ENCODE measurements at places on chromosomes 2 and 18.

DNA sequence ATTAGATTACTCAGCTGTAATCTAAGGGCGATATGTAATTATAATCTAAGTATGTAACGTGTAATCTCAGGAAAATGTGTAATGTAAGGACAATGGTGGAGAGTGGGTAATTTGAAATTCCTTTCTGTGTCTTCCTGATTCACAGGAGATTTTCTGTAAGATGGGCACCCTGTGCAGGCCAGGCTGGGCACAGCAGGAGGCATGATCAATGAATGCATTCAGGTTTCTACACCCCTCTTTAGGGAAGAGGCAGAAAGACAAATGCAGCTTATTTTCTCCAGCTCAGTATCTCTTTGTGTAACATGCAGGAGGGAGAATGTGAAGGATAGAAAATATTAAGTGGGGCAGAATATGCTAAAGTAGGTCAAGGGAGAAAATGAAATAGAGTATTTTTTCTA is 320.1 kb downstream of the PIK3C3 start:
- DNase-seq = no peak

GRCh38 chr2:27717070-27717795 is 53.5 kb downstream of the SLC4A1AP start:
- no peak for DNase-seq

GRCh38 chr2:233280114-233280693 is 27.4 kb upstream of the SAG start:
- DNase-seq = no peak

DNA sequence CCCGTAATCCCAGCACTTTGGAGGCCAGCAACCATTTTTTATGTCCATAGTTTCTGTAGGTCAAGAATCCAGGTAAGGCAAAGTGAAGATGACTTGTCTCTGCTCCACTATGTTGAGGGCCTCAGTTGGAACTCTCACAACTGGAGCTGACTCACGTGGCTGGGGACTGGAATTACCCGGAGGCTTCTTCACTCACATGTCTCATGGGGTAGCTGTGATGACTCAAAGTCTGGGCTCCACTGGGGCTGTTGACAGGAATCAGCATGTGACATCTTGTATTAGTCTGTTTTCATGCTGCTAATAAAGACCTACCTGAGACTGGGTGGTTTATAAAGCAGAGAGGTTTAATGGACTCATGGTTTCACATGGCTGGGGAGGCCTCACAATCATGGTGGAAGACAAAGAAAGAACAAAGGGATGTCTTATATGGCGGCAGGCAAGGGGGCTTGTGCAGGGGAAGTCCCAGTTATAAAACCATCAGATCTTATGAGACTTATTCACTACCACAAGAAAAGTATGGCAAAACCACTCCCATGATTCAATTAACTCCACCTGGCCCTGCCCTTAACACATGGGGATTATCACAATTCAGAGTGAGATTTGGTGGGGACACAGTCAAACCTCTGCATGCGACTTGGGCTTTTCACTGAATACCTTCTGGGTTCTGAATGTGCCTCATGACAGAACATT is 7.8 kb upstream of the PPP1R1C start:
- DNase-seq = no peak

- DNase-seq = no peak
Measured at GRCh38 chr2:72991980-72992733, 74.8 kb downstream of the EMX1 start.

DNA sequence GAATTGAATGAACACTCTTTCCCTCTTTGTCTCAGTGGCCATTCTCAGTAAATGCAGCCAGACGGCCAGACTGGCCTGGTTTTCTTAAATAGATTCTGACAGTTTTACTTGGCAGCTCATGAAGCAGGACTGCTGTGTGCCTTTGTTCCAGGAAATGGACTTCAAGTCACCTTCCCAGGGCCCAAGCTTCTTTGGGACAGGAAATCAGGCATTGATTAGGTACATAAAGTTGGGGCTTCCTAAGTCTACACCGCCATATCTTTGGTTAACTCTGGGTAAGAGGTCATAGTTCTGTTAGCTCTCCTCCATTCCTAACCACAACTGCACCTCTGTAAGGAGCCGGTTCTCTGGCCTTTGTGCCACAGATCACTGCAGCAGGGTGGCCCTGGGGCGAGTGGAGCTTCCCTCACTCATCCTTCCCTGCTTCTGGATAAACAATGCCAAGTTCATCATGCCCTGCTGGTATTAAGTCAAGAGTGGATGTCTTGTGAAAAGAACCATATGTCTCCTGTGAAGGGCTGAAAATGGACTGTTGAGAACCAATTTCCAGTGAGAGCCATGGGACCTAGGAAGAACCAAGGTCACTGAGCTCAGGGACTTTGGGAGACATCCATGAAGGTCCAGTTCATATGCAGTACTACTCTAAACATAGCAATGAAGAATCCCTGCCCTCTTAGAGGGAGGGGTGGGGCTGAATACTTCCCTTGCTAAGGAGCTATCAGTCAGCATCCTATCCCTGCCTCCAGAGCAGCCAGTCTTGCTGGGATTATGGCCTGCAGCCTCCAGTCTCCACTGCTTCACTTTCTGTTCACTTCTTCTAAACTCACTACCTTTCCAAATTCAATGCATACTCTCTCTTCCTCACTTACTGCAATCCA is 122.6 kb upstream of the XPO1 start:
- no peak for DNase-seq

DNA sequence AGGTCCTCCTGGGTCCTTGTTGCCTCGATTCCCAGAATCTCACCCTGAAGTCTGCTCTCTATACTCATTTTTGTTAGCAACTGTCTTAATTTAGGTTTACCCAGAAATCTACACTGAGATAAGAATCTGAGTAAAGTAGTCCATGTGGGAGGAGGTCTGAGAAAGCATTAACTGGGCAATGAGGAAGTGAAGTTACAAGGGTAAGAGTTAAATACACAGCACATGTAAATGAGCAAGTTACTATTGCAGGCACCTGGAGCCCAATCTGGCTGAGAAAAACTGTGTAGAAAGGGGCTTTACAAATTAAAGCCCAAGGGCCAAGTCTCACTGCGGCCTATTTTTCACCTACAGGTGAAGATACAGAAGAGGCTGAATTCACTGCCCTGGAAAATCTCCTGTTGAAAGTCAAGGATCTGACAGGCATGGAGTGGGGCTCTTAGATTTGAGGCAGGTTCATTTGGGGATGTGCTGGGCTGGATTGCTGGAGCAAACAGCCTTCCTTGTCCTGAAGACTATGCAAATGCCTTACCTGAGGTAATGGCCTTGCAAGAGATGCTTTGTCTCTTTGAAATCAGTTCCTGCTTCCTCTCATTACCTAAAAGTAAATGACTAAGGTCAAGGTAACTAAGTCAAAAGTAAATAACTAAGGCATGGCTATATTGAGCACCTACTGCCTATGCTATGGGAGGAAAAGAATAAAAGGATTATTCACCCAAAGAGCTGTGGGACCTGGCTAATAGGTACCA is 84.4 kb upstream of the DYNAP start:
- no peak for DNase-seq

DNA sequence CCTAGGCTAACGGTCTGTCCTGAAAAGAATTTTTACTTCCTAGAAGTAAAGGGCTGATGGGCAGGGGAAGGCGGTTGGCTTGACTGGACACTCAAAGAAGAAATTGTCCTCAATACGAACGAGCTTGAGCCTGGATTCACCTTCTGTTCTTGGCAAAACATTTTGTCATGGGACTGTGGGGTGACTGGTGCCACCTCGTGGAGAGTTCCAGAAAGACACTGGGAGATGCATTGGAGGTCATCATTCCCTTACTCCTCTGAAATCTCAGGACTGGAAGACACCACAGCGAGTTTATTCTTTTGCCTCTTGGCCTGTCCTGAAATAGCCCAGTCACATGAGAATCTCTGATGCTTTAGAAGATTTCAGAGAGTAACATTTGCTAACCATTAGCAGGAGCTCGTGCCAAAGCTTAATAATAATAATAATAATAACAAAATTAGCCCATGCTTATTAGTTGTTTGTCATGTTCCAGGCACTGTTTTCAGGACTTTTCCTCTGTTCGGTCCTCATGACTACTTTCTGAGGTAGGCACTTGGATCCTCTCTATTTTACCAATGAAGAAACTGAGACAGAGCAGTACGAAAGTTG is 44.5 kb downstream of the TMEM182 start:
- peak; percentile 74 for DNase-seq

GRCh38 chr18:21759836-21760235 is 19.2 kb downstream of the MIB1 start:
- DNase-seq = no peak

GRCh38 chr2:5374762-5375161 is 317.4 kb upstream of the SOX11 start:
- DNase-seq = no peak

DNA sequence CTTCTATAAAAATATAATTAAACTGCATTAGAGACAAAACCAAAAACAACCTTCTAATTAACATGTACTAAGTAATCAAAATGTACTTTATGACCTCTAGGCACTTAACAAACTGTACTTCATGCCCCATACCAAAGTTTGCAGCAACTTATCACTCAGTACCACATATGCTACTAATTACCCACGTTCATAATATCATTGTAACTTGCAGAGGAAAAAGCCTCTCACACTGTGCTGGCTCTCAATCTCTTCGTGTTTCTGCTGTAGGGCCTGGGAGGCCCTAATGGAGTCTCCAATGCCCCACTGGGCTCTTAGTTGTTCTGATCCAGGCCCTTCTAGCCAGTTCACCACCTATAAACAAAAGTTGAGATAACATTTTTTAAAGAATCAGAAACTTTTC is 82.1 kb upstream of the CCDC141 start:
- no peak for DNase-seq

- no peak for DNase-seq
Measured at GRCh38 chr2:131067465-131068125, 25.7 kb downstream of the FAM168B start.

GRCh38 chr2:20638646-20639430 is 12.1 kb downstream of the HS1BP3 start:
- no peak for DNase-seq

- DNase-seq = no peak
Measured at GRCh38 chr2:22843919-22844537, 541.0 kb upstream of the KLHL29 start.

- DNase-seq = no peak
Measured at GRCh38 chr18:26004832-26005231, 85.6 kb downstream of the SS18 start.

GRCh38 chr2:188931361-188931760 is 42.8 kb upstream of the COL3A1 start:
- DNase-seq = no peak

DNA sequence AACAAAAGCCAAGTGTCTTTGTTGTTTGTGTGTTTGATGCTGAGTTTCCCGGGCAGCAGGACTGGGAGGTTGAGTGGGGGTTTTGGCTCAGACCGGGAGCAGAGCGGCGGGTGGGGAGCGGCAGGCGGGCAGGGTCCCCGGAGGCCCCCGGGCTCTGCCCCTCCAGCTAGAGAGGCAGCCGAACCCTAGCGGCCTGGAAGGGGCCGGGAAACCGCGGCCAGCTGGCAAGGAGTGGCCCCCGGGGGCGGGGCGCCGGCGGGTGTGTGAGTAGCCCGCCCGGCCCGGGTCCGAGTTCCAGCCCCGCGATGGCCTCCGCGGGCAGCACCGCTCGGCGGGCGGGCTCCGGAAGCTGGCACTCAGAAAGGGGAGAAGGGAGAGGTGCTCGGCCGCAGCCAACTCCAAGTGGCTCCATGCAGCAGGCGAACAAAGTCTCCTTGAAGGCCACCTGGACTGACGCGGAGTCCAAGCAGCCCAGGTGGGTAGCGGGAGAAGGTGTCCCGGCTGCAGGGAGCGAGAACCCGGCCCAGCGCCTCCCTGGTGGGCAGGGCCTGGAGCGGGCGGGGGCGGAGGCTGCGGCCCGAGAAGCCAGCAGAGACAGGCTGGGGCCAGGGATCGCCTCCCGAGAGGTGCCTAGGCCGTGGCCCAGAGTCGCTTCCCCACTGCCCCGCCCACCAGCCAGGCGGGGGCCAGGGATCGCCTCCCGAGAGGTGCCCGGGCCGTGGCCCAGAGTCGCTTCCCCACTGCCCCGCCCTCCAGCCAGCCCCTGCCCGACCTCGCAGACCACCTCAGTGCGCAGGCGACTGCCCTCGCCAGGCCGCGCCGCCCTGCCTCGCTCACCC is at the start of gene ANKRD53:
Gene ANKRD53 (plus strand): TSS at position 290 of the 839 bp plus-strand sequence. CDS start 16 bp downstream, at position 306.
- DNase-seq = peak; percentile 47

- DNase-seq = no peak
Measured at GRCh38 chr2:100077456-100077855, 64.9 kb downstream of the AFF3 start.

- DNase-seq = no peak
Measured at GRCh38 chr18:41999751-42000150, 44.7 kb downstream of the PIK3C3 start.

DNA sequence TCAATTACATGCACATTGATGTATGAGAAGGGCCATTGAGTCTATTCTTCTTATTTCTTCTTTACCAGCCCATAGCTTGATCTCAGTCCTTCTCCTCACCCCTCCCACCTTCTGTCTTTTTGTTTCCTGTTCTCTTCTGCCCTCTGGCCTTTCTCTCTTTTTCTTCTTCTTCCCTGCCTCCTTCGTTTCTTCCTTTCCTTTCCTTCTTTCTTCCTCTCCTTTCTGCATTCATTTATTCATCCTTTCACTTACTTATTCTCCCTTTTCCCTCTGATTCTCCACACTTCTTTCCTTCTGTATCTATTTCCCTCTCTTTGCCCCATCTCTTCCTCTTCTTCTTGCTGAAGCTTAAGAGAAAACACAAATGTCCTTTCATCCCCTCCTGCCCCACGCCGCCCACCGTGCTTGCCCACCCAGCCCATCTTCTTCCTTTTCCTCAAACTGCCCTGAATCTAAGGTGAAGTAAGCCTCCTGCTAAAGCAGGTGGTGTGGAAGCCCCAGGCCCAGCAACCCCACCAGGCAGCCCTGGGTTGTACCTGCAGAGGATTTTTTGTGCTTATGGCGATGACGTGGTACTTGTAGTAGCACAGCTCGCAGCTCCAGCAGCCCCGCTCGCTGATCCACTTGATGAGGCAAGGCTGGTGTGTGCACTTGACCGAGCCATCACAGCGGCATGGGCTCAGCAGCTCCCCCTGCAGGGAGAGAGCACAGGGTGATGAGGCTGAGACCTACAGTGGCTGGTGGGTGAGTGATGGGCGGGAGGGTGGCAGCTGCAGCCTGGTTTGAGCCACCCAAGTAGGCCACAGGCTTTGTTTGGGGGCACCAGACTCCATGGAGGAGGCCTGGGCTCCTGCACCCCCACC is 89.0 kb downstream of the MARCHF4 start:
- DNase-seq = peak; percentile 56

DNA sequence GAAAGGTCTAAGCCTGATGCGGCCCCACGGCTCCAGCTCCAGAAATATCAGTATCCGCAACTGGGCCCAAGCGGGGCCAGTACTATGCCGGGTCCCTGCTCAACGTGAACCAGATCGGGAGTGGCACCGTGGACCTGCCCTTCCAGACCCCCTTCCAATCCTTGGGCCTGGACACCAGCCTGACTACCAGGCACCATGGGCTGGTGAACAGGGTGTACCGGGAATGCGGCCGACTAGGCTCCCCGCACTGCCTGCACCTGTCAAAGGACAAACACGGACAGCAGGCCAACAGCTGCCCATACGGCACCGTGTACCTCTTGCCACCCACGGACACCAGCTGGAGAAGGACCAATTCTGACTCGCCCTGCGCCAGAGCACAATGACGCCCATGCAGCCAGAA is 1196.9 kb upstream of the CHAC2 start:
- DNase-seq = no peak

- no peak for DNase-seq
Measured at GRCh38 chr2:112881217-112881985, 29.6 kb upstream of the IL37 start.

All from kidney (tissue), 22 donors.